Activated CD4-positive, alpha-beta T cell treated with anti-CD3 and anti-CD28 coated beads, Interleukin-2, Interleukin-6, amounts not matched to agents 100 ng/mL and 50 ng/mL, durations not matched to agents 16 hours and 8 hours (primary cell): ENCODE measurements at places on chromosomes 11 and 22.

- DNase-seq = no peak
Measured at GRCh38 chr11:8021920-8022319, 34.8 kb downstream of the EIF3F start.

GRCh38 chr11:72685560-72686480 lies 11.6 kb upstream of the PDE2A start:
- peak; percentile 56 for DNase-seq

DNA sequence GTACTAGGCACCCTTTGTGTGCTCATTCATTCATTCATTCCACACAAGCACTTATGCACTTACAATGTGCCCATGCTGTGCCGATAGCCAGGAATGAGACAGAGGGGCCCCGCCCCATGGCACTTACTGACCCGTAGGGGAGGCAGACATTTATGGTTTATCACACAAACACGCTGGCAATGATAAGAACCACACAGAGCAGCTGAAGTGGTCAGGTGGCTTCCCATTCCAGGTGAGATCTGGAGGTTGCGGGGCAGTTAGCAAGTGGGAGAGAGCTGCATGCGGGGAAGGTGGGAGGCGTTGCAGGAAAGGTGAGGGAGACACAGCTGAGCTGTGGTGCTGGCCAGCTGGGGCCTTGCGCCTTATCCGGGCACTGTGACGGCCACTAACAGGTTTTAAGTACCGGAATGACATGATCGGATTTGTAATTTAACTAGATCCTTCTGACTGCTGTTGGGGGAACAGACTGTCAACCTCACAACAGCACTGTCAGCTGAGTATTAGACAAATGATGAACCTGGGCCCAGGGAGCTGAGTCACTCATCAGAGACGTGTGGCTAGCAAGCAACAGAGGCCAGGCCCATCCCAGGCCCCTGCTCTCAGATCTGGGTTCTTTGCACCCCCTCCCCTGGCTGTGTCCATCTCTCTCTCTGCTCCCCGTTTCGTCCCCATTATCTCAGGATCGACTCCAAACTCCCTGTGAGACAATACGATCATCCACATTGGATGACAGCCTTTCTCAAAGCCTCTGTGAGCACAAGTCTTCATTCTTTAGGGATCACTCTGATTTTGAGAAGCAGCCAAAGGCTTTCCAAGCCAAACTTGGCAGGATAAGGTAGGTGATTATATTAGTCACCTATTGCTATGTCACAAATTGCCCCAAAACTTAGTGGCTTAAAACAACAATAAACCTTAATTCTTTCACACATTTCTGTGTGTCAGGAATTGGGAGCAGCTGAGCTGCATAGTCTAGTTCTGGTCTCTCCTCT lies 28.4 kb downstream of the RASD2 start:
- no peak for DNase-seq

GRCh38 chr22:42907404-42908373 lies 50.6 kb upstream of the ARFGAP3 start:
- no peak for DNase-seq

- DNase-seq = peak; percentile 58
Measured at GRCh38 chr11:72684236-72684912, 10.2 kb upstream of the PDE2A start.

GRCh38 chr22:28394513-28395110 lies 285.0 kb downstream of the TTC28 start:
- peak; percentile 31 for DNase-seq

DNA sequence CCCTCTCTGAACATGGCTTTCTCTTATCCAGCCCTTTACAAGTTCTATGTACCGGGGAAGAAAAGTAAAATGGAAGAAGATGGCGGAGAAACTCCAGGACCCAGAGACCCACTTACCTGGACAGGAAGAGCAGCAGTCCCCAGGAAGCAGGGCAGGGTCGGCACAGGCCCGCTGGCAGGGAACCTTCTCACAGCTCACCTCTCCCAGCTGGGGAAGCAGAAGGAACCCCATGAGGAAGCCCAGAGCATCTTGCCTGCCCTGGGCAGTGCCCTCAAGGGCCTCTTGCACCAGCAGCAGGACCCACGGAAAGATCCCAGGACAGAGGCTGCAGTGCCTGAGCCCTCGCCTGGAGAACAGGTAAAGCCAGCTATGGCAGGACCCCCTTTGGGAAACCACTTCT lies 23.4 kb downstream of the PGA5 start:
- no peak for DNase-seq

DNA sequence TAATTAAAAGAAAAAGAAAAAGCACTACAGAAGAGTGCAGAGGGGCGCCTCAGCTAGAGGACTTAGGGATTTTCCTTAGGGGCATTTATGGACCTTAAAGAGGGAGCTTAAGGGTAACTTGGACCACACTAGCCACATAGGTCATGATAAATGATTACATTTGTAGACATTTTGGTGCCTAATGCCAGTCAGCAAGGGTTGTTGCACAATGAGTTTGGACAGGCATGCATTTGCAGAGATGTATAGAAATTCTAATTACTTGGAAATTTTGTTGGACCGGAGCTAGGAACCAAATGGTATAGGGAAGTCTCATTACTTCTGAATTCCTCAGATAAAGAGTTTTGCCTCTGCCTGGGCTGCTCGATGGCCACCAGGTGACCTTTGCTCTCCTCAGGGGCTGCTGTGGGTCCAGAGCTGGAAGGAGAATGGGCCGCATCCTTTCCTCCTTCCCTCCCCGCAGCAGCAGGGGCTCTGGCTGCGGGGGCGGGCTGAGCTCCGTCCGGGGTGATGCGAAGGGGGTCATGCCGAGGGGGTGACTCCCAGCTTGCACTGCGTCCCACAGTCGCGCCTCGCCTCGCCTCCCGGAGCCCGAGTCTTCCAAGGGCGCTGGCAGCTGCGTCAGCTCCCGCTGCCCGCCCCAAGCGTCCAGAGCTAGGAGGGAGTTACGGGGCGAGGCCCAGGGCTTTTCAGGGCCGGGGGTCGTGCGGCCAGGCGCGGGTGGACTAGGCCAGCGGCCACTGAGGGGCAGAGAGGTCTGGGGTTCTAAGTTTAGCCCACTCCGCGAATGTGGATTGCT lies 20.3 kb upstream of the MALAT1 start:
- no peak for DNase-seq

DNA sequence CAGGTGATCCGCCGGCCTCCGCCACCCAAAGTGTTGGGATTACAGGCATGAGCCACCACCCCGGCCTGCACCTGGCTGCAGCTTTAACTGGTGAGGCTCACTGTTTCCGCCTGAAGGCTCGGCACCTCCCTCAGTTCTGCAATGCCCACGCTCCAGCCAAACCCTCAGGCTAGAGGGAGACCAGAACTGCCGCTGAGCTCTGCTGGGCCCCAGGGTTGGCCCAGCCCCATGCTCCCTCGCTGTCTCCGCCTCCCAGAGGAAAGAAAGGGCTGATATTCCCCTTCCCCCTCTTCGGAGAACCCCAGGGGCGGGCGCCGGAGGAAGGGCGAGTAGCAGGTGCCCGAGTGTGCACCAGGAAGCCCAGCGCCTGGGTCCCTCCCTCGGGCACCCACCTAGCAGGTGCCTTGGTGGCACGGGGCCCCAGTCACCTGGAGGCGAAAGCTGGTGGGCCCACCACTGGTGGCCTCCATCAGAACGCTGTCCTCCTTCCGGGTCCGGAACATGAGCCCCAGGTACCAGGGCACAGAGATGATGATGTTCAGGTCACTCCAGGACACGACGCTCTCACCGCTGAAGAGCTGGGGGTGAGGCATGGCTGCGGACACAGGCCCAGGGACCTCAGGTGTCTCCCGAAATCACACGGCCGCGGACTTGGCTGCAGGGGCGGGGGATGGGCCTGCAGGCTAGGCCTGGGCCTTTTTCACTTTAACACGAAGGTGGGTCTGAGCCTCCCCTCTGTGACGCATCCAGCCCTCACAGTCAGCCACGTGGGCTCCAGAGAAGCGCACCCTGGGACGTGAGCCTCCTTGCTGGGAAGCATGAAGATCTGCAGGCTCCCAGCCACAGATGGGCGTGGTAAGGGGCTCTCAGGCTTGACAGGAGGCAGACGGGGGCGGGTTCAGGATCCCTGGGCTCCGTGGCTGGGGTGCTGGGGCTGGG lies 73.3 kb downstream of the TRMU start:
- DNase-seq = no peak

DNA sequence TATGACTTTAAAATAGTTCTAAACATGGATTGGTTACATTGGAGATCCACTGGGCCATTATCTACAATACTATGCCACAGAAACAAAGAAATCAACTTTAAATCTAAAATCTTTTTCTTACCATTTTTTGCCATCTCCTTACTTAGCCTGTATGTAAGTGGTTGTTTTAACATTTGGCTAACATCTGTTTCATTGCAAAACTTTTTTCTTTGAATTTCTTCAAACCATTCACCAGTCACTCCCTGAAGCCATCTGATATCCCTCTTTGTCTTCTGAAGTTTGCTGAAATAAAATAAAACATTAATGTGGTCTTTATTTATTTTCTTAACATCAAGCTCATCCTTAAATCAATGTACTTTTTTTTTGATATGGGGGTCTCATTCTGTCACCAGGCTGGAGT lies 43.3 kb upstream of the POGLUT3 start:
- no peak for DNase-seq

GRCh38 chr11:86035164-86035563 lies 33.7 kb downstream of the PICALM start:
- DNase-seq = no peak

GRCh38 chr11:82038154-82038553 lies 695.5 kb downstream of the FAM181B start:
- DNase-seq = no peak

- no peak for DNase-seq
Measured at GRCh38 chr22:28983190-28983589, 78.4 kb downstream of the C22orf31 start.

DNA sequence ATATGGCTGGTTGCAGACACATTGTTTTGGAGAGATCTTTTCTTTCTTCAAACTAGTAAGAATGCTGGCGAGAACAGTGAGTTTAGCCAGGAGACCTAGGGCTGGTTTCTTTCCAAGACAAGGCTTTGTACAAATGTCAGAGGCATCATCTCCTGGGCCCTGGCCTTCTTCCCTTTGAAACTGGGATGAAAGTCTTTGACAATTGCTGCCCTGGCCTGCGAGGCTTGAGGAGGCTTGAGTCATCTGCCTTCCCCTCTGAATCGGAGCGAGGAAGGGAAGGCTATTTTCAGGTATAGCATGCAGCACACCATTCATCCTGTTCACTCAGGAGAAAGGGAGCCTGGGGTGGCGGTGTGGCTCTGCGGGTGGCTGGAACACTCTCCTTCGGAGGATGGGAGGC lies 21.5 kb upstream of the PARVG start:
- DNase-seq = no peak

- DNase-seq = no peak
Measured at GRCh38 chr11:115322553-115323203, 181.5 kb downstream of the CADM1 start.

DNA sequence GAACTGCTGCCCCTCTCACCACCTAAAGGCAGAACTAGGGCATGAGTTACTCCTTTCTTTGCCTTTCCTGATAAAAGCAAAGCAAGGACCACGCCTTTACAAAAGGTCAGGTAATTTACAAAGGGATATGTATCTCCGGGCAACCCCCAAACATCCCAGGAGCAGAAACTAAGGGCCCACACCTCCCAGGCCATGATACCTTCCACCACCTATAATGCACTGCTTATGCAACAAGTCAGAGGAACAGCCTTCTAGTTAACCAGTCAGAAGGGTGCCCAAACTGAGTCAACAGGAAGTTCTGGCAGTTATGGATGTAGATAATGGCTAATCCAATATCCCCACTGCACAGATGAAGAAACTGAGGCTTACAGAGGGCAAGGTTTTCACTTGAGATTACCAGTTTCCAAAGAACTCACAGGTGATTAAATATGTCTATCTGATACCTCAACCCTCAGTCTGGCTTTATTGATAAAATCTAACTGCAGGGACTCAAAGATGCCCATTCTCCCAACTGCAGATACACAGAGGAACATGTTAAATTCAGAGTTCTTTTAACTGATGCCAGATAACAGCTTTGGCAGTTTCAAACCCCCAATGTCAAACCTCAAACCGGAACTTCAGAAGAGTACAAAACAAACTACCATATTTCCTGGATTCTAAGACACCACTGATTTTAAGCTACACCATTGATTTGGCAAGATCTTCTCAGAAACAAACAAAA lies 16.8 kb upstream of the CASTOR1 start:
- DNase-seq = peak; percentile 81

GRCh38 chr11:35313066-35313759 lies 106.1 kb downstream of the SLC1A2 start:
- DNase-seq = no peak

DNA sequence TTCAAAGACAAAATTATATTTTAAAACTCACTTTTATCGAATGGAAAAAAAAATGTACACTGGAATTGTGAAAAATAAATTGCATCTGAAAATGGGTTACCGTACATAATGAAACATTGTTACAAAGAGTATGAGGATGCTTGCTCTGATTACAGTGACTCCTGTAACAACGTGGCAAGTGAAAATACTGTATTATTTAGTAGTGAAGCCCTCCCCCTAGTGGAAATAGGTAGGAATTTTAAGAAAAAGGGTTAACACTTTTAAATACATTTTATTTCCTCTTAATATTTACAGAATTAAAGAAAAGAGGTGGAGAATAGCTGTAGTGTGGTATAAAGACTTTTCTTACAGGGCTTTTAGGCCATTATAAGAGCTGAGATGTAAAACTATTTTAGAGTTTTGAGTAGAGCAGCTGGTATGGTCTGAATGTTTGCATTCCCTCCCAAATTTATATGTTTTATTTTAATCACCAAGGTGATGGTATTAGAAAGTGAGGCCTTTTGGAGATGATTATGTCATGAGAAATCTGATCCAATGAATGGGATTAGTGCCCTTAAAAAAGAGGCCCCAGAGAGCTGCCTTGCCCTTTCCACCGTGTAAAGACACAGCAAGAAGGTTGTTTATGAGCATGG lies 25.2 kb downstream of the FAM76B start:
- DNase-seq = peak; percentile 58

DNA sequence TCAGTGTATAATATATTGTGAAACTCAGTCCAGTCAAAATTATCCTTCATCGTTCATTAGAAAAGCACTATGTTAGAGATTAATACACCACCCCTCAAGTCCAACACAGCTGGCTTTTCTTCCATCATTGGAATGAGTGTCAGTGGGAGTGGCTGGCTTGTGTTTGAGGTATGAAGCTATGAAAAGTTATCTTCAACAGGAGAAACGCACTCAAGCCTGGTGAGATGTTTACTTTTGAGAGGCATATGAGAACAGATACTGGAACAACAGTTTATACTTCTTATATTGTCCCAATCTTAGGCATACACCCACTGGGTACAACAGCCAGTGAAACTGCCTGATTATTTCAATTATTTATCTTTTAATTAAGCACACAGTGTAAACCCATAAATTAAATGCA lies 34.3 kb downstream of the PLEKHB1 start:
- DNase-seq = no peak
